ENCODE measurements at places on chromosomes 2 and 18.

DNA sequence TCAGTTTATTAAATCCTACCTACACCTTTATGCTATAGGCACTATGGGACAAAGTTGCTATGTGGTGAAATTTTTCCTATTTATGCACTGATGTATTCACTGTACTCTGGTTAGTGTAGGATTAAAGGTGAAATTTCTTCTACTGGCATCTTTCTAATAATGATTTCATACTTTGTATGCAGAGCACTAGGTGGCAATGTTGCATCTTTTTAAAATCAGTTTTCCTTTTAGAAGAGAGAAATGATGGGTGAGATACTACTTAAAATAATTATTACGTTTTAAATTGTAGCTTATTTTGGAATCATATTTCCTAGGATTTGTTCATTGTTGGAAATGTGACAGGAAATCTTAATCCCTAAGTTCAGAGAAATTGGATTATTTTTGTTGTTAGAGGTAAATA lies 150.9 kb downstream of the CD8B2 start:
- no peak for DNase-seq

DNA sequence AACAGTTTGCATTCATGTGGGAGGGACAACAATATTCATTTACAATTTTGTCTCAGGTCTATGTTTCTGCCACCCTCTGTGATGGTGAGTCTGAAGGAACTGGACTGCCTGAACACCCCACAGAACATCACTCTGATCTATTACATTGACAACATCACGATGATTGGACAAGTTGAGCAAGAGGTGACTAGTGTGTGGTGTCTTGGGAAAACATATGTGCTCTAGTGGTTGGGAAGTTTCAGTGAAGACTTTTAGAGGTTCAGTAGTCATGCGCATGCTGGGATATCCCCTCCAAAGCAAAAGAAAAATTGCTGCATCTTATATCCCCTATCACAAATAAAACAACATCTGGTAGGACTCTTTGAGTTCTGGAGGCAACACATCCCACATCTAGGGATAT lies 18.6 kb upstream of the CTLA4 start:
- DNase-seq: no peak

DNA sequence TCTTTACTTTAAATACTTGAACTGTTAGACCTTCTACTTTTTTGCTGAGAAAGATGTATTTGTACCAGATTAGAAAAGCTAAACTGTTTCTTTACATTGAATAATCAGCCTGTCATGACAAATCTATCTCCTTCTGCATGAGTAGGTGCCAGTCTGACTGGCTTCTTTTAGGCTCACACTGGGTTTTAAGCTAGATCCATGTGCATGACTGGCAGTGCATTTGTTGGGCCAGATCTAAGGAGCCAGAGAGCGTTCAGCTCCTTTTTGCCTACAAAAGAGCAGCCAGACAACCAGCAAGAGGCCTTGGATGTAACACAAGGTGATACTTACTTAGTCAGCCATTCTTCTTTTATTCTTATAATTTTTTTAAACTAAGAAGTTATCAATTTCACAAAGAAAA lies 82.0 kb upstream of the OTX1 start:
- DNase-seq: no peak

- DNase-seq: no peak
These were observed 55.0 kb downstream of the LNPK start for GRCh38 chr2:175947073-175947472.

- peak; percentile 3 for DNase-seq
These were observed 285.4 kb downstream of the NRXN1 start for GRCh38 chr2:50746526-50746925.

GRCh38 chr2:231554327-231554726 lies 24.1 kb upstream of the NMUR1 start:
- DNase-seq: no peak

GRCh38 chr2:156708051-156708450 lies 271.9 kb downstream of the GPD2 start:
- no peak for DNase-seq

GRCh38 chr2:226077031-226077430 lies 677.5 kb downstream of the NYAP2 start:
- no peak for DNase-seq

DNA sequence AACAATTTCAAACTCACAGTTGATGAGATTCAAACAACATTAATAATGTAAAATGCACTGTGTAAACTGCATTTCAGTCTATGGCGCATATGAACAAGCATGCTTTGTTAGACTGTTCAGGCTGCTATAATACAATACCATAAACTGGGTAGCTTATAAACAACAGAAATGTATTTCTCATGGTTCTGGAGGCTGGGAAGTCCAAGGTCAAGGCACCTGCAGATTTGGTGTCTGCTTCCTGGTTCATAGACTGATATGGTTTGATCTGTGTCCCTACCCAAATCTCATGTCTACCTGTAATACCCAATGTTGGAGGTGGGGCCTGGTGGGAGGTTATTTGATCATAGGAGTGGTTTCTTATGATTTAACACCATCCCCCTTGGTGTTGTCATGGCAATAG lies 148.1 kb upstream of the SERPINE2 start:
- DNase-seq: no peak

- DNase-seq: peak; percentile 52
These were observed 6.3 kb downstream of the SNORC start for GRCh38 chr2:232876161-232876977.

Measured in HL-60 (cell line).